ENCODE measurements at places on chromosomes 6 and 20.

GRCh38 chr6:144055121-144055931 lies 40.0 kb downstream of the SF3B5 start:
- peak; percentile 67 for DNase-seq

- no peak for DNase-seq
These were observed 82.4 kb upstream of the TAB2 start for GRCh38 chr6:149235130-149235561.

DNA sequence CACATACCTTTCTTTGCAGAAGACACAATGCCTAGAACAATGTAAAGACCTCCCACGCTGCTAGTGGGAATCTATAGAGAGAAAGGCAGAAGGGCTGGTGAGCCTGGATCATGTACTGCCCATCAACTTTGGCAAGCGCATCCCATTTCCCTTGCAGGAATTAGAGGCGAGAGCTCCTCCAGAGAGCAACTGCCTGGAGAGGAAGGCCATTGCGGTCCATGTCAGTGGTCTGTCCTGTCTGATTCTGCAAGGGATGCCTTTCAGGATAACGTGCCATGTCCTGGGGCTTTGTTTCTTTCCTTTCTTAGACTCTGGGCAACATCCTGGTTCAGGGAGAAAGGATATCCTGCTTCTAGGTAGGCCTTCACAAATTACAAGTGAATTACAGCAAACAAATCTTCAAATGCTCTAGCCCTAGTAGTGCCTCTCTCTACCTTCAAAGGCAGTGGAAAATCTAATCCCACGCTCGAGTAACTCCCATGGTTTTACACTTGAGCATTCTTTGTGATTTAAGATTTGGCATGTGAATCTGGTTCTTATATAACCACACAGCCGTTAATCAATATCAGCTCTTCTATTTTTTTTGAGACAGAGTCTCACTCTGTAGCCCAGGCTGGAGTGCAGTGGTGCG lies 38.5 kb downstream of the GCNT2 start:
- DNase-seq = no peak

GRCh38 chr20:13412806-13413445 lies 191.9 kb downstream of the ISM1 start:
- no peak for DNase-seq

DNA sequence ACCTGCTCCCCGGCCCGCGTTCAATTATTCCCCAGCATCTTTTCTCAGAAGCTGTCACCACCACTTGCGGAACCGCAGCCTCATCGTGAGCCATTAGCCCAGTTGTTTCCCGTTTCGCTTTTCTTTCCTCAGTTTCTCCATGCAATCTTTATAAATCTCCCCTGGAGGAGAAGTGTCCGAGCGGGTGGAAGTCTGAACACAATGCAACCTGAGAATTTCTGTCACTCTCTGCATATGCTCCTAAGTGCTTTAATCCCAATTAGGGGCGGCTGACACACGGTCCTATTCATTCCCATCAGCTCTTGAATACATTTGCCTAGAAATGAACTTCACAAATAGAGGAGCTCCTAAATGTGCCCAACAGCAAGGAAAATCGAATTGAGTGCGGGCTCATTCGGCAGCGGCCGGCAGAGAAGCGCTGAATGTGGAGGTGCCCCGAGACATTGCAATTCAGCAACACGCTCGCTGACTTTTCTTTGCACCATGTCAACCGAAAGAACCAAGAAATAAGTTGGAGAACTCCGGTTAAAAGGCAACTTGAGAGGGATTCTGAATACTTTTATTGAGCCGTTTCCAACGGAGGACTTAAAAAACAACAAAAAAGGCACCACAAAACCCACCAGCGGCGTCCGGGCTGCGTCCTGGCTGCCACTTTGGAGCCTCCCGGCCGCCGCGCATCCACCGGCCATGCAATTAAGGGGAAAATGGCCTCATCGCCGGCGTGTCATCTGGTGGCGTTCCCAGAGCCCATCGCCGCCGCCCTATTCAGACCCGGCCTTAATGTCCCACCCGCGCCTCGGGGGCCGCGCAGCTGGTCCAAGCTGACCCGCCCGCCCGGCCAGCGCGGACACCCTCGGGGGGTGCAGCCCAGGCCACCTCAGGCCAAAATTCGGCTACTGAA lies 3.9 kb upstream of the PRDM13 start:
- no peak for DNase-seq

- peak; percentile 86 for DNase-seq
These were observed 19.2 kb downstream of the PRND start for GRCh38 chr20:4740774-4741431.

DNA sequence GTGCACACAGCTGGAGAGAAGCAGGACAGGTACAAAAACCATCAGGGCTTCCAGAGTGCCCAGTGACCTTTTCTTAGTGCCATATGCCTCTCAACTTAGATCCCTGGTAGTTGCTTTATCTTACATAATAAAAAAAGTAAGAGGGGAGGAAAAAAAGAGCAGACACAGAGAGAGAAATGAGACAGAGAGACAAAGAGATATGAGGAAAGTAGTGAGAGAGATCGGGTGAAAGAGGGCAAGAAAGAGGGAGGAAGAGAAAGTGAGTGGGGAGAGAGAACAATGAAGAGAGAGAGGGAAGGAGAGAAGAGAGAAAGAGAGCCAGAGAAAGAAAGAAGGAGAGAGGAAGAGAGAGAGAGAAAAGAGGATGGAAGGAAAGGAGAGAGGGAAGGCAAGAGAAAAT lies 131.6 kb downstream of the PTPRT start:
- no peak for DNase-seq

DNA sequence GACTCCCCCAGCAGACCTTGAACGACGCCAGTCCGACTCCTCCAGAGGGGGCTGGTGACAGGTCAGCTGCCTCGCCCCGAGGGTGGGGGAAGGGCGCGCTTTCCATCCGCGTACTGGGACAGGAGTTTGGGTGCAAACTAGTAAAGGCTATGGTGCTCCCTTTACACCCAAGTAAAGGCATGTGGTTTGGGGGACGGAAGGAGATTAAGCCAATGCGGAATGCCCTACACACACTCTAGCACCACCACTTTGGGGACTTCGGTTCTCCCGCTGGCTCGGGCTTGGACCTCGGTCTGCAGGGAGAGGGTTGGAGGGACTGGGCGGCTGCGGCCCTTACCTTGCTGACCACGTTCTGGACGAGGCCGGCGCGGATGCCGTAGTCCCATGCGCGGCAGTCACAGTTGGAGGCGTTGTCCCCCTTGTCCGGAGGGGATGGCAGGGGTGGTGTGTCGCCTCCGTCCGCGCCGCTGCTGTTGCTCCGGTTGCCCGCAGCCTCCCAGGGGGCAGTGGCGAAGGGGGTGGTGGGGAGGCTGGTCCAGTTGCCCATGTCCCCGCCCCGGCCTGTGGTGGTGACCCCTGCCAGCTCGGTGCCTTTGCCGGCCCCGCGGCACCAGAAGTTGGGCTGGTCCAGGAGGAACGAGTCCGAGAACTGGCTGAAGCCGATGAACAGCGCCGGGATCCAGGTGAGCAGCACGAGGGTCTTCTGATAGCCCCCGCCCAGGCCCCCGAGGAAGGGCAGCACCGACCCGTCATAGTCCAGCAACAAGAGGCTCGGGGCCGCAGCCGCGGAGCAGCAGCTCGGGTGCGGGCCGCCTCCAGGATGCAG lies 1.1 kb downstream of the SLC22A23 start:
- DNase-seq = peak; percentile 64

DNA sequence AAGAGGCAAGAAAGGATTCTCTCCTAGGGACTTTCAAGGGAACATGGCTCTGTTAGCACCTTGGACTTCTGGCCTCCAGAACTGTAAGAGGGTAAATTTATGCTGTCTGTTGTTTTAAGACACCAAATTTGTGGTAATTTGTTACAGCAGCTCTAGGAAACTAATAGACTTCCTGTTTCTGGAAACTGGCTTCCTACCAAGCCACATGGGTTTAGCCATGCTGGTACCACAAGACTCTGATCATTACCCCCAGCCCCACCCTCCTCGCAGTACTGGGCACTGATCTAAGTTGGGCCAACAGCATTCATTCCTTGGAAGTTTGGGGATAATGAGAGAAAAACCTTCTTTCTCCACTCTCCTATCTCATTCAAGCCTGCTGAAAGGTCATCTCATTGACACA lies 109.5 kb upstream of the SMLR1 start:
- DNase-seq = no peak

DNA sequence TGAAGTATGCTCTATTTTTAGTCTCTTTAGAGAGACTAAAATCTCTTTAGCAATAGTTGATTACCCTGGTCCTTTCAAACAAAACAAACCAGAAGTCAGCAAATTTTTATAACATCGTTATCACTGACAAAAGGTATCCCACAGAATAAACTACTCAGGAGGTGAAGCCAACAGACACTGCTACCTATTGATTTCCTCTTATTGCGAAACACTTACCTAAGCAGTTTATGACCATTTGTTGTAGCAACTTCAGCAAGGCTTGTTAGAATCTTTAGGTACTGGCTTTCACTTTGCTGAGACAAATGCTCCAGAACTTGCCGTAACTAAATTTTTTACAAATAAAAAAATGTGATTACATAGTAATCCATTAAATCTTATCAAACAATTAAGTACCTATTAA lies 64.4 kb downstream of the HACE1 start:
- no peak for DNase-seq

DNA sequence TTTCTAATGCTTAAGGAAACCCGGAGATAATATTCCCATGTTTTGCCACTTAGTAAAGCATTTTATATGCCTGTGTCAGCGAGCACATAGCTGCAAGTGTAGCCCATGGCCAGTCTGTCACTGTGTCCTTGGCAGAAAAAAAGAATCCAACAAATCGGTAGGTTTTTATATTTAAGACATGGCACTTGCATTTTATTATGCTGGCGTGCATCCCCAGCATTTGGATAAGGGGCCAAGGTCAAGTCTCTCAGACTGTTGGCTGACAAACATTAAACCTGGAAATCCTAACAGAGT lies 1.2 kb upstream of the ZNF184 start:
- no peak for DNase-seq

DNA sequence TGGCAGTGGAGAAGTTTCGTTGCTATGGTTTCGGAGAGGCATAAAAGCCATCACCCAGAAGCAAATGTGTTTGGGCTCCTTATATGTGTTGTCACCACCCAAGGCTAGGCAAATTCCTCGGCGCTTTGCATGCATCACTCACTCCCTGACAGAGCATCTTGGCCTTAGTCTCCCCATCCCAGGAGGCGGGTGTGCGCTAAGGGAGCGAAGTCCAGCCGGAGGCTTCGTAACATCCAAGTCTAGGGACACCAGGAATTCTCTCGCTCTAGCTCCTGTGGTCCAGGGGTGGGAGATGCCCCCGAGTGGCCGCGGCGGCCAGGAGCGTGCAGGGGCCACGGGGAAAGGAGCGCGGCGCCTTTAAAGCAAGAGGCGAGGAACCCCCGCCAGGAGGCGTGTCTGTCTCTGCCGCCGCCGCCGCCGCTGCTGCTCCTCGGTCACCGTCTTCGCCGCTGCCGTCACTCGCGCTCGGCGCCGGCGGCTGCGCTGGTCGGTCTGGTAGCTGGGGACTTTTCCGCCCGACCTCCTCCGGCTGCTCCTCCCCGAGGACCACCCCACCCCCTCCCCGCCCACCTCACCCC lies at the start of gene GRIK2:
GRIK2 (plus strand) TSS at position 458 of the 578 bp plus-strand sequence.
- DNase-seq = no peak

GRCh38 chr6:36699348-36699747 lies 1.7 kb downstream of the RAB44 start:
- DNase-seq = no peak

GRCh38 chr6:168597471-168597875 lies 156.5 kb downstream of the SMOC2 start:
- no peak for DNase-seq

- DNase-seq = no peak
These were observed 50.5 kb downstream of the HNF4A start for GRCh38 chr20:44405785-44406571.

DNA sequence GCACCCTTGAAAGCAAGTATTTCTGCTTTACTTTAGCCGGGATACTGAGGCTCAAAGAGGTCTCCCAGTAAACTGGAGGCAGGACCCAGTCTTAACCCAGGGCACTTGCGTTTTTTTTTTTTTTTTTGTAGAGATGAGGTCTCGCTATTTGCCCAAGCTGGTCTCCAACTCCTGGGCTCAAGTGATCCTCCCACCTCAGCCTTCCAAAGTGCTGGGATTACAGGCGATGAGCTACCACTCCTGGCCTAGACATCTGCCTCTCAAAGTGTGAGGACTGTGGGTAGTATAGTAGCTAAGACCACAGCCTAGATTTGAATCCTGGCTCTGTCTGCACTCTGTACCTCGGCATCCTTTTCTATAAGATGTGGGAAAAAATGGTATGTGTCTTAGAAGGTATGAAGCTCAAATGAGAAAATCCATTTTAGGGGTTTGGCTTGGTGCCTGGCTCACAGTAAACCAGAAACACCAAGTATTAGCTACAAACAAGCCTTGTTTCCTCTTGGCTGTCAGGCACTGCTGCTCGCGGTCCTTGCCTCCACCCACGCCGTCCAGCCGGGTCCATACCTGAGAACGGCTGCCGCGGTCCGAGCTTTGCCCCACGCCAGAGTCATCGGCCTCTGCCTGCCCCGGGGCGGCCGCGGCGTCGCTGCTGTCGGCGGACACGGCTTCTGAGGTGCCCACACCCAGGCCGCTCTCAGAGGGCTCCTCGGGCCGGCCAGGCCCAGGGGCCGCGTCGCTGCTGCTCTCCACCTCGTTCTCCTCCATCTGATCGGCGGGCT lies 1.2 kb downstream of the ZNF335 start:
- DNase-seq = no peak

DNA sequence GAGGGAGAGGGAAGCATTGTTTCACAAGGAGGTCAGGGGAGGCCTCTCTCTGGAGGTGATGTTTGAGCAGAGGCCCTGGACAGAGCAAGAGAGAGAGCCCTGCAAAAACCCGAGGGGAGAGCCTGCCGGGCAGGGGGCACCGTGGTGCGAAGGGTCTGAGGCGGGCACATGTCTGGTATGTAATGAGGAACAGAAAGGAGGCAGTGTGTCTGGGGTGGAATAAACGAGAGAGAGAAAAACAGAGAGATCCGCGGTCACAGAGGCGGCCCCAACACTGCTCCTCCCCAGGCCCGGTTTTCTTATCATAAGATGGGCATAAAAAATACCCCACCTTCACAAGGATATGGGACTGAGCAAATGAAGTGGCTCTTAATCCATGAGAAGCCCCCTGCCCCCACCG lies 119.2 kb downstream of the PREX1 start:
- no peak for DNase-seq

DNA sequence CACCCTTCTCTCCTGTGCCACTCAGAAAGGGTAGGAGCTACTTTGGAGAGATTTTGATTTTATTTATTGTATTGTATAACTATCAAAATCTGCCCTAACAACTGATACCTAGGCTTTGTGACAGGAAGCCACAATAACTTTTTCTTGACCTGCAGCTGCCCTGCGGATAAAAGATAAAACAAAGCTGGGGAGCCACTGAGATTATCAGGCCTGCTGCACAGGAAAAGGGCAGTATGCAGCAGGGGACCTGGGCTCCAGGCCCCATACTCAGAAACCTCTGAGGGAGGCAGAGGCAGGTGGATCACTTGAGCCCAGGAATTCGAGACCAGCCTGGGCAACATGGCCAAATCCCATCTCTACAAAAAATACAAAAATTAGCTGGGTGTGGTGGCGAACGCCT lies 980 bp upstream of the SNX21 start:
- no peak for DNase-seq

- DNase-seq = no peak
These were observed 6.2 kb downstream of the PXT1 start for GRCh38 chr6:36436466-36436865.

GRCh38 chr6:89289710-89290109 lies 25.4 kb downstream of the GABRR2 start:
- no peak for DNase-seq
